ENCODE measurements at places on chromosomes 4 and X. TPM values are rescaled to one million over a fixed set of nuclear protein-coding genes. Genes with fewer than 3 reads are reported as not detected.

Gene GPR78
- 0.37 TPM for total RNA-seq

Gene BANK1
- under 0.01 TPM for total RNA-seq

Gene TEC
- 1.6 TPM for total RNA-seq

Gene LDB2
- 5.1 TPM for total RNA-seq

Gene POU3F4
- not detected for total RNA-seq

Gene UGT2B10
- total RNA-seq, result not detected

Gene CASP3
- total RNA-seq, result 26.6 TPM

Gene MAGEB2
- not detected for total RNA-seq

Gene LEF1
- 0.37 TPM for total RNA-seq

Gene ZIC3
- not detected for total RNA-seq

Gene GAGE2A
- not detected for total RNA-seq

Gene FAM53A
- 5.1 TPM for total RNA-seq

Gene TREX2
- 2.7 TPM for total RNA-seq

Gene ZNF630
- 0.98 TPM for total RNA-seq

Gene KIF4A
- 17.8 TPM for total RNA-seq

Gene PGAM4
- not detected for total RNA-seq

Gene RNF175
- total RNA-seq, result under 0.01 TPM

Gene PHOX2B
- not detected for total RNA-seq

Gene NAP1L5
- total RNA-seq, result 4.8 TPM

Gene FAM236B
- total RNA-seq, result not detected

Gene ZNF81
- 4.0 TPM for total RNA-seq

Gene TLR1
- 0.73 TPM for total RNA-seq

Gene PLRG1
- total RNA-seq, result 69.0 TPM

Gene LDOC1
- total RNA-seq, result 3.1 TPM

Gene PPP4R3C
- not detected for total RNA-seq

Gene CTSO
- total RNA-seq, result 3.7 TPM

Gene GDI1
- 69.0 TPM for total RNA-seq

Gene RASSF6
- under 0.01 TPM for total RNA-seq

Gene CFAP99
- total RNA-seq, result not detected

Gene GAGE12J
- not detected for total RNA-seq

Gene DMP1
- total RNA-seq, result not detected

Gene GAB3
- 10.4 TPM for total RNA-seq

Gene GABRG1
- not detected for total RNA-seq

Gene SLITRK4
- 7.0 TPM for total RNA-seq

Gene SPACA5B
- total RNA-seq, result not detected

Gene BEX3
- total RNA-seq, result 120 TPM

Gene ERAS
- total RNA-seq, result 0.37 TPM

Gene CNKSR2
- total RNA-seq, result 0.98 TPM

Gene MAGED4
- 17.0 TPM for total RNA-seq

Gene SHOX
- not detected for total RNA-seq
